ENCODE measurements at places on chromosomes 4 and X.

DNA sequence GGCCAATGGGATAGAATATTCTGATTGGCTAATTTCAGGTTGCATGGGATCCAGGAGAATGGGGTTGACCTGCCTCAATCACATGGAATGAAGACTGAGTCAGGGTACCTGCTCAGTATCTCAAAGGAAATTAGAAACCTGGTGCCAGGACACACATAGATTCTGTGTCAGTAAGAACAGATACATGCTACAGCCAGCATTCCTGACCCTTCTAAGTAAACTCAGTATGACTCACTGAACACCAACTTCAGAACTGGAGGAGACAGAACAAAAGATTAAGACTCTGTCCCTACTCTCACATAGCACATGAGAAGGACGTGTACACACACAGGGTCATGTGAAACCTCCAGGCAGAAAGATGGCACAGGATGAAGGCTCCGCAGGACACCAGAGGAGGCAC lies 54.5 kb downstream of the FAM184B start:
- no peak for DNase-seq

GRCh38 chr4:17867276-17867675 lies 56.5 kb downstream of the NCAPG start:
- DNase-seq, result no peak

GRCh38 chr4:3473181-3473950 lies 10.3 kb downstream of the DOK7 start:
- DNase-seq, result no peak

GRCh38 chrX:119042040-119042439 lies 30.8 kb upstream of the CT47C1 start:
- no peak for DNase-seq

DNA sequence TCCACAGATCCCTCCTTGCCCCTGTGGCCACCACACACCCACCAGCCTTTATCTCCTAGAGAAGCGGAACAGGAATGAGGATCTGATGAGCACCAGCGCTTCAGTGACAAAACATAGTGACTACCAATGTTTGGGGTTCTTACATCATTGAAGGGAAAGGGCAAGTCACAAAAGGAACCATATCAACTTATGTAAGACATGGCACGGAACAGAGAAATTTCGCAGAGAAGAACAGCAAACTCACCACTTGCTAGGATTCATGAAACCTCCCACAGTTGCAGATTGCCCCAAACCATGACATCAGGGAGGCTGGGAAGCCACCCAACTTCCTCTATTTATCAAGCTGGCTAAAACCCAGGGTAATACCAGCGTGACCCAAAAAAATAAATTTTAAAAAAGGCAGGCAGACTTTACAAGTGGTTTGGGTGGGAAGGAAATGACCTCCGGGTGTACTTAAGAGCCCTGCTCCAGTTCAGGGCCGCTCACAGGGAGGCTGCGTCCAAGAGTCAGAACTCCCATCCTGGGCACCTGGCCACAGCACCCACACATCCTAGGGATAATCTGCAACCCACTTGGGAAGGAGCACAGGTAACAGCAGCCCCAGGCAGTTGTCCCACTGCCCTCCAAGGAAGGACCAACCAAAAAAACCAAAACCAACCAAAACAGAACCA lies 36.0 kb downstream of the ADGRG2 start:
- no peak for DNase-seq

DNA sequence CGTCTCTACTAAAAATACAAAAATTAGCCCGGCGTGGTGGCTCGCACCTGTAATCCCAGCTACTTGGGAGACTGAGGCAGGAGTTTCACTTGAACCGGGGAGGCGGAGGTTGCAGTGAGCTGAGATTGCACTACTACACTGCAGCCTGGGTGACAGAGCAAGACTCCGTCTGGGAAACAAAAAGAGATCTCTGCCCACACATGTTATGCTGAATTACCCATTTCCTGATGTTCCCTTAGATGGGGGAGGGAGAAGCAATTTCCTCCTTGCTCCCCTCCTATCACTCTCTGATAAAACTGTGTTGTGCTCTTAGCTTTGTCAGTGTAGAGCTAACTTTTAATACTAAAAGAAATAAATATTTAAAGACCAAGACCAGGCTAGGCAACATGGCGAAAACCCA lies 102.5 kb downstream of the LARP7 start:
- DNase-seq, result no peak

GRCh38 chr4:128776794-128777216 lies 32.7 kb upstream of the JADE1 start:
- peak; percentile 73 for DNase-seq

GRCh38 chr4:146545102-146545501 lies 23.4 kb upstream of the SLC10A7 start:
- DNase-seq, result no peak

DNA sequence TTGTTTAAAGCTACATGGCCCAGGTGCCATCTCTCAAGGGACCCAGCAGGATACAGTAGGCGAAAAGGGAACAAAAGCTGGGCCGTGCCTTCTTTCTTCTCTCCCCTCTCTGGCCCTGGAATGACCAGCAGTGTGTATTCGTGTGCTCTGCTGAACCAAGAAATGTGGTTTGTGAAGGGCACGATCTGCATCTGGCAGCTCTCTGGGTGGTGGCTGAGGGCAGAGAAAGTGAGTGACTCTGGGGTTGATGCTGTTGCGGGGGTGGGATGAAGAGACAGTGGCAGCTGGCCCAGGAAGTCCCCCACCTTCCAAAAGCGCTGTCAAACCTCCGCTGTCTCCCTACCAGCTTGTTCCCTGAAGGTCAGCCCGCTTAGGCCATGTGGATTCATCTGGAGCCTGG lies 88.3 kb downstream of the CLDN34 start:
- no peak for DNase-seq

GRCh38 chr4:166594326-166594946 lies 639.9 kb downstream of the SPOCK3 start:
- DNase-seq, result peak; percentile 63

- no peak for DNase-seq
Measured at GRCh38 chr4:119139822-119140252, 4.2 kb downstream of the MYOZ2 start.

- DNase-seq, result no peak
Measured at GRCh38 chr4:177155454-177155853, 154.2 kb upstream of the NEIL3 start.

GRCh38 chrX:50054147-50054546 lies 131.8 kb downstream of the CLCN5 start:
- DNase-seq, result no peak

- DNase-seq, result no peak
Measured at GRCh38 chr4:7863911-7864681, 75.6 kb downstream of the AFAP1 start.

DNA sequence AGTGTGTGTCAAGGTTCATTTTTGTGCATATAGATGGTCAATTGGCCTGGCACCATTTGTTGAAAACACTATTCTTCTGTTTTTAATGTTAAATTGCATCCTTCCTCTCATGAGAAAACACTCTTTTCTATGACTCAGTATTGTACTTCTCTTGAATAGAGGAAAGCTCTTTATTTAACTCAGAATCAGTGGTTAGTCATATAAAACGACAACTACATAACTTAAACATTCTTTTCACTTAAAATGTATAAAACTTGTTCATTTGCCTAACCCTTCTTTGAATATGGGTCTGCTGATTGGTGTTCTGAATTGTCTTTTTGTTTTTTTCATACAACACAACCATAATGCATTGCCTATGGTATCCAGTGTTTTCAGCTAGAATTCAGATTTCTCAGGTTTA lies 17.2 kb upstream of the MRPL1 start:
- DNase-seq, result no peak

GRCh38 chr4:103375278-103375677 lies 177.1 kb upstream of the CENPE start:
- DNase-seq, result no peak

- DNase-seq, result no peak
Measured at GRCh38 chr4:98642991-98643426, 15.4 kb downstream of the TSPAN5 start.

Data from HTR-8/SVneo (cell line).